ENCODE measurements at places on chromosomes 3 and 15.

GRCh38 chr3:102329066-102329465 is 105.7 kb upstream of the ZPLD1 start:
- DNase-seq: no peak

DNA sequence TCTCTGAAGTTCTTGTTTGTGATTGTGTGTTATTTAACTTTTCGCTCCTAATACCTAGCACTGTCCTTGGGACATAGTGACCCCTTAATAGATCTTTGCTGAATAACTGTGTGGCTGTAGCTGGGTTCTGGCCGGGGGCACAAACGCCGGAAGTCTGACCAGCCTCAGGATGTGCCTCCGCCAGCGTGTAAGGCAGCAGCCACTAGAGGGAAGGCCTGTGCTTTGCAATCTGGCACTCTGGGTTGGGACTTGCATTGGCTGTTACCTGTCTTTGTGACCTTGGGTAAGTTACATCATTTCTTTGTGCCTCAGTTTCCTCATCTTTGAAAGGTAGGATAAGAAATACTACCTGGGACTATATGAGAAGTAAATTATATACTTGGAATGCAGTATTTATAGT is 158.7 kb downstream of the GHSR start:
- peak; percentile 56 for DNase-seq

DNA sequence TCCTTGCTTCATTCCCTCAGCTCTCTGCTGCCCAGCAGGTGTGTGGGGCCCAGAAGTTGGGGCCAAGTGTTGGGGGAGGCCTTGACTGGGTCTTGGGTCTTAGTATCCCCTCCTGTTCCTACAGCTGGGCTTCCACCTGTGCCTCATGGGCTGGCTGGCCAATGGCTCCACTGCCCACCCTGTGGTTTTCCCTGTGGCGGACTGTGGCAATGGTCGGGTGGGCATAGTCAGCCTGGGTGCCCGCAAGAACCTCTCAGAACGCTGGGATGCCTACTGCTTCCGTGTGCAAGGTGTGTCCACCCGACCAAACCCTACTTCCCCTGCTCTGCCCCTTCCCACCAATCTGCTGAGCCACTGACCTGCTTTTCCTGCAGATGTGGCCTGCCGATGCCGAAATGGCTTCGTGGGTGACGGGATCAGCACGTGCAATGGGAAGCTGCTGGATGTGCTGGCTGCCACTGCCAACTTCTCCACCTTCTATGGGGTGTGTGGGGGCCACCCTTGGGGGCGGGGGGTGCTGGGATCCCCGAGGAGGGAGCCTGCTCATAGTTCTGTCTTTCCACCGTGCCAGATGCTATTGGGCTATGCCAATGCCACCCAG is 10.9 kb downstream of the NT5DC2 start:
- no peak for DNase-seq

GRCh38 chr3:88090681-88091080 is 31.6 kb downstream of the ZNF654 start:
- DNase-seq: no peak

GRCh38 chr15:88042047-88042446 is 214.5 kb downstream of the NTRK3 start:
- DNase-seq: no peak
